ENCODE measurements at places on chromosomes 7 and 10. TPM values are rescaled to one million over a fixed set of nuclear protein-coding genes. Genes with fewer than 3 reads are reported as not detected.

GRCh38 chr7:78433421-78433820, 634.8 kb downstream of the PHTF2 start:
- H3K4me3 ChIP-seq, result no peak overlapping the region
- DNase-seq, result no peak
- no peaks in the 10 kb centered on the region for H3K36me3 ChIP-seq
- H3K4me1 ChIP-seq, result no peaks in the 10 kb centered on the region
- H3K27ac ChIP-seq, result no peak overlapping the region

DNA sequence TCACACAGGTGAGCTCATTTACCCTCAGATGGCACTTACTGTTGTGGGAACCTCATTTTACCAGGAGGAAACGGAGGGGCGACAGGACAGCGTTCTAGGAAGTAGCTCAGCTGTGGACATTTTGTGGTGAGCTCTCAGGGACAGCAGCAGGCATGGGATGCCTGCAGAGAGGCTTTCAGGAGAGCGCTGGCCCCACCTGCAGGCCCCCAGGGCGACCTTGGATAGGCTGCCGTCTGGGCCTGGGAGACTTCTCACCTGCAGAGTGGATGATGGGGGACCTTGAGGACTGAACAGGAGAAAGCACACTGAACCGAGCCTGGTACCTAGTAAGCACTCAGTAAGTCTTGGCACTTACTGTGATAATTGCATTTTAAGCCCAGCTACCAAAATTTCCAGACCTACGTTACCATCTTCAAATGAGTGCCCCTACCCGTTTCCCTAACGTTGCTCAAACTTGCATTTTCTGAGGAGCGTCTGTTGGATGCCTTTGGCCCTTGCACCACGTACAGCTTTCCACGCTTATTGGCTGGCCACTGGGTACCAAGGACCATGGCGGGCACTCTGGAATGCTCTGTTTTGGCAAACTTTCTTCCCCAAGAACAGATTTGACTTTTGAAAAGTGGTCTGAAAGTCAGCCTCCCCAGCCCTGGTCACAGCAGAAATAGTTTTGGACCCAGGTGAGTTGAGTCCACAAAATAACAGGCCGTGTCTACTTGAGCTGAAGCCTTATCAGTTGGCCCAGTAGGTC, 223.4 kb downstream of the EBF3 start:
- H3K27me3 ChIP-seq, result no peaks in the 10 kb centered on the region
- DNase-seq, result no peak
- H3K27ac ChIP-seq, result no peak overlapping the region
- H3K4me3 ChIP-seq, result no peak overlapping the region
- H3K4me1 ChIP-seq, result no peaks in the 10 kb centered on the region

- H3K4me3 ChIP-seq, result no peak overlapping the region
- DNase-seq, result no peak
- no peaks in the 10 kb centered on the region for H3K27me3 ChIP-seq
Observed at GRCh38 chr7:24825381-24825794, 68.1 kb upstream of the GSDME start.

DNA sequence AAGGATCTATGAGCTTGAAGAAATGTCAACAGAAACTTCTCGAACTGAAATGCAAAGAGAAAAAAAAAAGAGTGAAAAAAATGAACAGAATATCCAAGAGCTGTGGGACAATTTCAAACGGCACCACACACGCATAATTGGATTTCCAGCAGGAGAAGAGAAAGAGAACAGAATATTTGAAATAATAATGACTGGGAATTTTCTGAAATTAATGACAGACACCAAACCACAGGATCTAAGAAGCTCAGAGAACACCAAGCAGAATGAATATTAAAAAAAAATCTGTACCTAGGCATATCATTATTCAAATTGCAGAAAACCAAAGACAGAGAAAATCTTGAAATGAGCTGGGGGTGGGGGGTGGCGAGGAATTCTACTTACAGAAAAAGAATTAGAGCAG, 27.2 kb downstream of the DPYSL4 start:
- H3K36me3 ChIP-seq, result no peaks in the 10 kb centered on the region
- no peaks in the 10 kb centered on the region for H3K27me3 ChIP-seq
- H3K27ac ChIP-seq, result no peak overlapping the region

DNA sequence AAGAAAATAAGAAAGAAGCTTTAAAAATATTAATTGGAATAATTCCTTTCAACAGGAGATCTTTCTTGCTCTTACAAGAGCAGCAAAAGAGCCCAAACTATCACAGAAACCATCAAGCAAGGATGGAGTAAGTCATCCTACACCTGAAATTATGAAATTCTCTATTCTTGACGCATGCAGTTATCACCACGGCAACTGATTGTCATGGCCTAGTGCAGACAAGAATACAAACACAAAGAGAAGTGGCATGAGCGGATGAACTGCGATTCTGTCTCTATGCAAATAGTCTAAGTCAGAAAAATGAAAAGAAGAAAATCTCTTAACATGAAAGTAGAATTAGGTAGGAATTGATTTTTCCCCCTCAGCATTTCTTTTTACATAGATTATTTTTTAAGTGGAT, 54.8 kb upstream of the SLC35B4 start:
- H3K27ac ChIP-seq, result no peak overlapping the region
- no peak overlapping the region for H3K4me3 ChIP-seq
- no peaks in the 10 kb centered on the region for H3K27me3 ChIP-seq
- H3K4me1 ChIP-seq, result no peaks in the 10 kb centered on the region
- no peaks in the 10 kb centered on the region for H3K36me3 ChIP-seq
- no peak for DNase-seq

- H3K36me3 ChIP-seq, result no peaks in the 10 kb centered on the region
- H3K27ac ChIP-seq, result no peak overlapping the region
- DNase-seq, result no peak
- H3K27me3 ChIP-seq, result peaks cover 6% of the 10 kb centered on the region
Observed at GRCh38 chr7:128893251-128894100, 17.0 kb downstream of the KCP start.

The GTPBP4 gene
- 14.4 TPM for total RNA-seq

- no peaks in the 10 kb centered on the region for H3K4me1 ChIP-seq
- H3K27me3 ChIP-seq, result no peaks in the 10 kb centered on the region
- no peak for DNase-seq
- H3K27ac ChIP-seq, result no peak overlapping the region
- no peaks in the 10 kb centered on the region for H3K36me3 ChIP-seq
Observed at GRCh38 chr7:68800316-68800715, 798.0 kb upstream of the AUTS2 start.

- no peak overlapping the region for H3K4me3 ChIP-seq
- H3K4me1 ChIP-seq, result no peaks in the 10 kb centered on the region
- H3K27ac ChIP-seq, result no peak overlapping the region
- DNase-seq, result no peak
- no peaks in the 10 kb centered on the region for H3K36me3 ChIP-seq
- no peaks in the 10 kb centered on the region for H3K27me3 ChIP-seq
Observed at GRCh38 chr7:85733169-85733915, 546.5 kb upstream of the SEMA3D start.

The NEURL1 gene
- total RNA-seq, result not detected

The SPDYE2B gene
- not detected for total RNA-seq

GRCh38 chr10:43176271-43176670, 38.0 kb downstream of the CSGALNACT2 start:
- peaks cover 21% of the 10 kb centered on the region for H3K4me1 ChIP-seq
- H3K27me3 ChIP-seq, result no peaks in the 10 kb centered on the region
- H3K27ac ChIP-seq, result no peak overlapping the region

DNA sequence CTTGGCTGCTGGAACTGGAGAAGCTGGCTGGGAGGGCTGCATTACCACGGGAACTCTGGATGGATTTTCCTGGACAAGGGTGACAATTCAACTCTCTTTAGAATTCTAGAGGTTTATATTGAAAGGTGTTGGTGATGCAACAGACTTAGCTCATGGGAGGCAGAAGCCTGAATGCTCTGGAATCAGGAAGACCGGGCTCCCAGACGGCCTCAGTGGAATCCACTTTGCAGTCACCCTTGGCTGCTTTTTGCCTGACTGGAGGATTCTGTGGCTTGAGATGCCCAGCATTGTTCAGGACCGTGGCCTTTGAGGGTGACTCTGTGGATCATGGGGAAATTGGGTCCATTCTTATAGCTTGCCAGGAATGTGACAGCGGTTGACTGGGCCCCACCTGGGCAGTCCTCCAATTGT, 32.3 kb downstream of the PYROXD2 start:
- no peaks in the 10 kb centered on the region for H3K4me1 ChIP-seq
- peaks cover 16% of the 10 kb centered on the region for H3K36me3 ChIP-seq
- no peak overlapping the region for H3K4me3 ChIP-seq
- DNase-seq, result no peak

DNA sequence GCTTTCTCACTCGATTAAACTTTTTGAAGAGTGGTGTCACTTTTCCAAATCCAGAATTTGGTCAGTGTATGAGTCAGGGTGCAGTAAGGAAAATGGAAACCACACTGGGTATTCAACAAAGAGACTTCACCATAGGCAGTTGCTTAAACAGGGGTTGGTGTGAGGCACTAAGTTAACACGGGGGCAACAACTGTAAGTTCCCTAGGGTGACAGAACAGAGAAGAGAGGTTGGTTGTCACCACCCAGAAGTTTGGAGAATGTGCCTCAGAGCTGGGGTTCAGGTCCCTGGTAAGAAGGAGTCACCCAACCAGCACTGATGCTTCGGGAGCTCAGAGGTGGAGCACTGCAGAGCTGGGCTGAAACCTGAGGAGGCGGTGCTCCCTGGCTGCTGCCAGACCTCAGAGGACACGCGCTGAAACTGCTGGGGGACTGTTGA, 170.4 kb downstream of the ARID5B start:
- H3K4me1 ChIP-seq, result no peaks in the 10 kb centered on the region
- no peak for DNase-seq
- H3K36me3 ChIP-seq, result peaks cover 89% of the 10 kb centered on the region
- no peak overlapping the region for H3K4me3 ChIP-seq
- H3K27ac ChIP-seq, result peak overlapping the region; percentile 38
- H3K27me3 ChIP-seq, result no peaks in the 10 kb centered on the region

- H3K36me3 ChIP-seq, result no peaks in the 10 kb centered on the region
- peak overlapping the region; percentile 81 for H3K4me3 ChIP-seq
- H3K27me3 ChIP-seq, result no peaks in the 10 kb centered on the region
- H3K27ac ChIP-seq, result peak overlapping the region; percentile 98
- H3K4me1 ChIP-seq, result no peaks in the 10 kb centered on the region
Observed at GRCh38 chr7:106285855-106286492, 1.2 kb upstream of the NAMPT start.

- H3K27ac ChIP-seq, result no peak overlapping the region
- H3K36me3 ChIP-seq, result no peaks in the 10 kb centered on the region
- no peak overlapping the region for H3K4me3 ChIP-seq
- H3K4me1 ChIP-seq, result no peaks in the 10 kb centered on the region
- H3K27me3 ChIP-seq, result no peaks in the 10 kb centered on the region
- DNase-seq, result no peak
Observed at GRCh38 chr7:4233621-4234497, 448.2 kb upstream of the FOXK1 start.

The CYP3A7 gene
- 2.0 TPM for total RNA-seq

GRCh38 chr10:76973091-76974016, 664.3 kb downstream of the KCNMA1 start:
- H3K4me3 ChIP-seq, result no peak overlapping the region
- no peak for DNase-seq
- no peaks in the 10 kb centered on the region for H3K4me1 ChIP-seq
- H3K36me3 ChIP-seq, result no peaks in the 10 kb centered on the region

The TAS2R41 gene
- not detected for total RNA-seq

DNA sequence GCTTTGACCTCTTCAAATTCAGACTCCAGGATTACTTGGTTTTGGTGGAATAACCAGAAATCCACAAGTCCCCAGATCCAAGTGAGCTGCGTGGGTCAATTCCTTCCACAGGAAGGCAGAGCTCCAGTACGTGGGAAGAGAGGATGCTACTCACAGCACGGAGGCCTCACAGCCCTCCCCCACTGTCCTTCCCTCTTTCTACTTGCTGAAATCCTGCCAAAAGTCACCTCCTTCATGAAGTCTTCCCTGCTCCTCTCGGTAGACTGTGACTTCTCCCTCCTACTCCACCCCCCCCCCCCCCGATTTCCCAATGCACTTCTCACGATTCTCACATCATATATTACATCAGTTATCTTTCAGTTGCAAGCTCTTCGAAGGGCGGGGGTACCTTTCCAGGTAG, 12.3 kb downstream of the CAMK2G start:
- no peak overlapping the region for H3K4me3 ChIP-seq
- H3K27me3 ChIP-seq, result no peaks in the 10 kb centered on the region
- H3K4me1 ChIP-seq, result no peaks in the 10 kb centered on the region
- no peak overlapping the region for H3K27ac ChIP-seq

DNA sequence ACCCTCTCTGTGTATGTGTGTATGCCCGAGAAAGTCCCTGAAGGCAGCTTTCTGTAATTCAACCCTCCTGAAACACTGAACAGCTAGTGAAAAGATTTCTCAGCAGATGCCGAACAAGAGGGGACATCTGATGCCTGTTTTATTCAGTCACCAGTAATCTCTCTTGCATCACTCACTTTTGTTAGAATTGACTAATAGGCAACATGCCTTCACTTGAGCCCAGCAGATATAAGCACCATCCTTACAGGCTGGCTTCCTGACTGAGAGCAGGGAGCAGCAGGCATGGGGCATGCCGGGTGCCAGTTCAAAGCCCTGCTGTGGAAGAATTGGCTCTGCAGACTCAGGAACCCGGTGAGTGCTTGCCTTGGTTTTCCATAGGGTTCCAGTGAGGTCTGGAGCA, at the start of gene ABCA13:
Gene ABCA13 (plus strand): TSS at position 257 of the 400 bp plus-strand sequence. CDS start 26 bp downstream, at position 283.
- H3K36me3 ChIP-seq, result no peaks in the 10 kb centered on the region
- no peaks in the 10 kb centered on the region for H3K4me1 ChIP-seq
- no peak within 1 kb of the TSS for H3K27ac ChIP-seq
- no peaks in the 10 kb centered on the region for H3K27me3 ChIP-seq

The H2BK1 gene
- not detected for total RNA-seq

The ATOH7 gene
- total RNA-seq, result not detected

DNA sequence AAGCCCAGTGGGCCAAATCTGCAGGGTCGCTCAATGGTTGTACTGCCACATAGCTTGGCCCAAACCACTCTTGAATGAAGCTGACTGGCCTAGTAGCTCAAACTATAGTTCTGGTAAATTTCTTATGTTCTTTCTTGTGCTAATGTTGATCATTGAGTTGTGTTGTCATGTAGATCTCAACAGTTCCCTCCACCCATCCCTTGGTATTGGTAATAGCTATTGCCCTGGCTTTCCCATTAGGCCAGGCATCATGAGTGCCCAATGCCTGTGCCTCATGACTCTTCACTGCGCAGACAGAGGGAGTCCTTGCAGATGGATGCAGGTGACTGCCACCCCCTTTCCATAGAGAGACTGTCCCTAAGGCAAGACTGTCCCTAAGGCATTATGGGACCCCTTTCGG, 988.4 kb downstream of the KCNMA1 start:
- no peaks in the 10 kb centered on the region for H3K36me3 ChIP-seq
- DNase-seq, result no peak
- H3K4me1 ChIP-seq, result no peaks in the 10 kb centered on the region
- H3K27me3 ChIP-seq, result no peaks in the 10 kb centered on the region
- no peak overlapping the region for H3K4me3 ChIP-seq

- H3K27me3 ChIP-seq, result no peaks in the 10 kb centered on the region
- no peaks in the 10 kb centered on the region for H3K4me1 ChIP-seq
- no peak overlapping the region for H3K4me3 ChIP-seq
- H3K36me3 ChIP-seq, result no peaks in the 10 kb centered on the region
Observed at GRCh38 chr7:138610671-138611170, 90.4 kb downstream of the SVOPL start.

The PPP1R17 gene
- not detected for total RNA-seq

GRCh38 chr10:109173937-109174336, 749.4 kb downstream of the XPNPEP1 start:
- no peaks in the 10 kb centered on the region for H3K4me1 ChIP-seq
- no peak for DNase-seq
- no peak overlapping the region for H3K27ac ChIP-seq
- H3K36me3 ChIP-seq, result no peaks in the 10 kb centered on the region
- no peak overlapping the region for H3K4me3 ChIP-seq

The POMZP3 gene
- 2.2 TPM for total RNA-seq

The POLR1F gene
- total RNA-seq, result 18.9 TPM

The STAG3 gene
- not detected for total RNA-seq

The MSMB gene
- total RNA-seq, result not detected

GRCh38 chr10:7513936-7514335, 103.1 kb upstream of the SFMBT2 start:
- H3K4me3 ChIP-seq, result no peak overlapping the region
- no peaks in the 10 kb centered on the region for H3K4me1 ChIP-seq
- no peak overlapping the region for H3K27ac ChIP-seq
- DNase-seq, result no peak
- no peaks in the 10 kb centered on the region for H3K27me3 ChIP-seq
- H3K36me3 ChIP-seq, result no peaks in the 10 kb centered on the region

Data from right atrium auricular region (tissue), 2 donors.